ENCODE measurements at places on chromosomes 1 and 21.

- DNase-seq, result no peak
Measured at GRCh38 chr1:7810395-7810794, 26.3 kb downstream of the PER3 start.

GRCh38 chr1:18913065-18913835, 10.9 kb upstream of the ALDH4A1 start:
- DNase-seq, result no peak

GRCh38 chr1:26259578-26259977, 20.3 kb upstream of the SH3BGRL3 start:
- DNase-seq, result no peak

DNA sequence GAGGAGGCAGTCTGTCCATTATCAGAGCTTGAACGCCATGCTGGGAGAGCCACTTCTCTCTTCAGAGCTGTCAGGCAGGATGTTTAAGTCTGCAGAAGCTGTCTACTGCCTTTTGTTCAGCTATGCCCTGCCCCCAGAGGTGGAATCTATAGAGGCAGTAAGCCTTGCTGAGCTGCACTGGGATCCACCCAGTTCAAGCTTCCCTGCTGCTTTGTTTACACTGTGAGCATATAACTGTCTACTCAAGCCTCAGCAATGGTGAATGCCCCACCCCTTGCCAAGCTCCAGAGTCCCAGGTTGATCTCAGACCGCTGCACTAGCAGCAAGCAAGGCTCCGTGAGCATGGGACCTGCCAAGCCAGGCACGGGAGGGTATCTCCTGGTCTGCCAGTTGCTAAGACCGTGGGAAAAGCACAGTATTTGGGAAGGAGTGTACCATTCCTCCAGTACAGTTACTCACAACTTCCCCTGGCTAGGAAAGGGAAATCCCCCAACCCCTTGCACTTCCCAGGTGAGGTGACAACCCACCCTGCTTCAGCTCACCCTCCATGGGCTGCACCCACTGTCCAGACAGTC, 32.5 kb downstream of the RGS13 start:
- DNase-seq, result no peak

DNA sequence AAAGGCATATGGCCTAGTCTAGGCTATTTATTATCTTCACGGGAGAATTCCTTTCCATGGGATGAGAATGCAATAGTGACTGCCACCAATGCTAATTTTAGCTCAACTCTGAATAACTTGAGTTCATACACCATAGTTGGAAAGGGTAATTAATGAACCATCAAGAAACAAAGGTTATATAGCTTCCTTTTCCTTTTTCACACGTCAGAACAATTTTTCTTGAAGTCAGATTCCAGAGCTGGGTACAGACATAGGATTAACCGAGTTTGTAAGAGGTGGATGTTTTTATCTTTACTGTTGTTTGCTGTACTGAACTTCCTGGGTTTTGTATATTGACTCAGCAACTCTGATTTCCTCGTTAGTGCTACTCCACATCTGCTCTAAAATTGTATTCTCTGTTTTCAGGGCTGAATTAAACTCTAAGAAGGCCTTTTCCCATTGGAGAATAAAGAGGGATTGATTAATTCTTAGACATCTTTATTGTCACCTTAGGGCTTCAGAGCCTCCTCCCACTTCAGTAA, 262.0 kb downstream of the NUF2 start:
- no peak for DNase-seq

- DNase-seq, result no peak
Measured at GRCh38 chr1:33957854-33958253, 94.0 kb downstream of the HMGB4 start.

DNA sequence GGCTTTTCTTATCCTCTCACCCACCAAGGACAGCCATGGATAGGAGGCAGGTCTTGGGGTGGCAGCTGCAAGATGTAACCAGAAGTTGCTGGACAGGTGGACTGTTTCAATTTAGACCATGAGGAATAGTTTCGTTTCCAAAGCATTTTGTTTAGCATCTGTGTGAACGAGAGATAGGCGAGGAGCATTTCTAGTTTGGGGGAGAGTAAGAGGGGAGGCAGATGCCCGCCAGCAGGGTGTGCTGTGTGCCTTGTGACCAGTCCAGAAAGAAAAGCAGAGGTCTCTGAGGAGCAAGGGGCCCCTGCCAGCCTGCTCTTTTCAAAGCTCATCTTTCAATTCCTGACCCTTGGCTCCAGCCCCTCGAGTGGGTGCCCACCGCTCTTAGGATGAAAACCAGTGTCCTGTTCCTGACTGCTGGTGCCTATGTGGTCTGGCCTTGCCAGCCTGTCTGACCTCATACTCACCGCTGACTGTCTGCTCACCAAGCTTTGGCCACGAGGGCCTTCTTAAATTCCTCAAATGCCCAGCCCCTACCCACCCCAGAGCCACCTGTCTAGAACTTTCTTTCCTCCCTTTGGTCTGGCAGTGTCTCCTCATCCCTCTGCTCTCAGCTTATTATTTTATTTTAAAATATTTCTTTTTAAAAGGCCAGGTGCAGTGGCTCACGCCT, 8.5 kb downstream of the SERINC2 start:
- DNase-seq, result no peak

GRCh38 chr1:162166917-162167615, 97.6 kb downstream of the NOS1AP start:
- peak; percentile 93 for DNase-seq

DNA sequence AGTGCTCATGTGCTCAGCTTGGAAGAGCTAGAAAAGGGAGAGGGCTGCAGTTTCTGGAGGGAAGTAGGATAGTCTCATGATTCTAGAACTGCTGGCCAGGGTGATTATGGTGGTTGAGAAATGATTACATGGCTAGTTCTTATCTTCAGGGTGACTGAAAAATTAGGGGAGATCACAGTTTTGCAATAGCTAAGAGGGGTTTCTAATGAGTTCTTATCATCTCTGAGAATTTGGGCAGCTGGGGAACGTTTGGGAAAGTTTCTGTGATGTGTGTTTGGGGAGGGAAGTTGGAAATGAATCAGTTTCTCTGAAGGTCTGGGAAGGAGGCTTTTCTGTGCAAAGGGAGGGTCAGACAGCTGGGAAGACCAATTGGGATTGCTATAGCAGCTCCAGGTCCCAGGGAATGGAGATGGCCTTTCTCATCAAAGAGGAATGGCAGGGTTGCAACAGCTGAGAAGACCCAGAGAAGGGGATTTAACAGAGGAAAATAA, 7.6 kb upstream of the RHOU start:
- no peak for DNase-seq

DNA sequence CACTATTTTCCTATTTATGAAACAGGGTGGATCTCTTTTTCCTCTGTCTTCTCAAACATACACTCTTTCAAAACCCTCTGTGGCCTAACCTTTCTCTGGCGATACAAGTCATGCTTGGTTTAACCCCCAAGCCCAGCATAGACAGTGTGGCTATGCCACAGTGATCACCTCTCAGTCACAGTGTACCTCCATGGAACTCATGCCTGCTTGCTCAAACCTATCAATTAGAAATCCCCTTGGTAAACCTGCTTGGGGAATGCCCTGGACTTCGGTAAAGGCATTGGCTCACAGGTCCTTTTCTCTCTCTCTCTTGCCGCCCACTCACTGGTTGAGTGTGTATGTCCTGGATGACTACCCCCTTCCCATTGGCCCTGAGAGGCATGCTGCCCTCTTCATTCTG, 147.5 kb downstream of the CYYR1 start:
- no peak for DNase-seq

DNA sequence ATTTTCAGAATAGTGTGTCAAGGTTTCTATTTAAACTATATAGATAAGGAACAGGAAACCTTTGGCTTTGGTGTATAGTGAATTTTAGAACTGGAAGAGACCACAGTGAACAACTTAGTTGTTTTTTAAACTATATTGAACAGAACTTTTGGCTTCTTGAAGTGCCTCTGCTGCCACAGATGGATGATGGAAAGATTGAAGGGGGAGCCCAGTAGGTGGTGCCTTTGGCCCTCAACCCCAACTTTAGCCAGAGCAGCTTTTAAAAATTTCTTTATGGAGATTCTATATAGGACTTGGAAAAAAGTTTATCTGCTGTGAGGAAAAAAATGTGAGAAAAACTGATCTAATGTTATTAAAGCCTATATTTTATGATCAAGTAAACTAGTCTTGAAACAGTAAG, 50.2 kb downstream of the SWT1 start:
- no peak for DNase-seq

DNA sequence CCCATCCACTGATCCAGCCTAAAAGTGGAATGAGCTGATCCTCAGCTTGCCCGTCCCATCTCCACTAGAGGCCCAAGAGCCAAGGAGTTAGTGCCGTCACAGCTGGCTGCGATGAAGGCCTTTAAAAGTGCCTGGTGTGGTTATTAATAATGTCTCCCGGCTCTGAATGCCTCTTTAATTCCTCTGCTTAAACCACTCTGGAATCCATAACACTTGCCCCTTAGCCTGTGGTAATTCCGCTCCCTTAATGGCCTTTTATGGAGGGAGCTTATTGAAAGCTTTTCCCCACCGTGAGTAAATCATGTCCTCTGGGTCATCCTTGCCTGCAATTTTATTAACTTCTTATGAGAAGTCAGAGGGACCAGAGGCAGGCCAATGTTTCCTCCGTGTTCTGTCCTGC, 55.4 kb downstream of the UBIAD1 start:
- no peak for DNase-seq

- no peak for DNase-seq
Measured at GRCh38 chr1:109819906-109820305, 56.2 kb upstream of the EPS8L3 start.

DNA sequence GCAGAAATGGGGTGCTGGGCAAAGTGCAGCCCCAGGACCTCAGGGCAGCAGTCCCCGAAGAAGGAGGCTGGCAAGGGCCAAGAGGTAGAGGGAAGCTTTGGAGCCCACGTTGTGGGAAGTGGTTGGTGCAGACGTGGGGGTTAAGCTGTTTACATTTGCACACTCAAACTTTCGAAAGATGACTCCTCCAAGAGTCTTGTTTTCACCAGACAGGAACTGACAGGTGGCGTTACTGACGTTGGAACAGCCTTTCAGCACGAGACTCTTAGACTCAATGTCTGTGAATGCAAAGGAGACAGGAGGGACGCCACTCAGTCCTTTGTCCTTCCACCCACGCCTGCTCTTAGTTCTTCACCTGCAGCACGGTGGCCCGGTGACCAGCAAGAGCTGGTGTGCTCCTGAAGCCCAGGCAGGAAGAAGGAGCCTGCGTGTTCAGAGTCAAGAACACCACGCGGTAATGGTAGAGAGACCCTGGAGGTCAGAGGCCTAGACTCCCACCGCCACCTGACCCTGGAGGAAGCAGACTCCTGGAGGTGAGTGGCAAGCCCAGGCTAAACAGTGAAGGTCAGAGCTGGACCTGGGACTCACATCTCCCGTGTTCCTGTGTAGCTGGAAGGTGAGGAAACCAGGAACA, 15.9 kb downstream of the LYPD8 start:
- no peak for DNase-seq

- no peak for DNase-seq
Measured at GRCh38 chr1:69413129-69413528, 154.6 kb upstream of the LRRC7 start.

GRCh38 chr21:28496517-28496916, 496.2 kb downstream of the LTN1 start:
- no peak for DNase-seq

- no peak for DNase-seq
Measured at GRCh38 chr1:100455478-100456072, 82.4 kb upstream of the GPR88 start.

GRCh38 chr1:229671310-229671709, 45.3 kb downstream of the URB2 start:
- DNase-seq, result no peak

DNA sequence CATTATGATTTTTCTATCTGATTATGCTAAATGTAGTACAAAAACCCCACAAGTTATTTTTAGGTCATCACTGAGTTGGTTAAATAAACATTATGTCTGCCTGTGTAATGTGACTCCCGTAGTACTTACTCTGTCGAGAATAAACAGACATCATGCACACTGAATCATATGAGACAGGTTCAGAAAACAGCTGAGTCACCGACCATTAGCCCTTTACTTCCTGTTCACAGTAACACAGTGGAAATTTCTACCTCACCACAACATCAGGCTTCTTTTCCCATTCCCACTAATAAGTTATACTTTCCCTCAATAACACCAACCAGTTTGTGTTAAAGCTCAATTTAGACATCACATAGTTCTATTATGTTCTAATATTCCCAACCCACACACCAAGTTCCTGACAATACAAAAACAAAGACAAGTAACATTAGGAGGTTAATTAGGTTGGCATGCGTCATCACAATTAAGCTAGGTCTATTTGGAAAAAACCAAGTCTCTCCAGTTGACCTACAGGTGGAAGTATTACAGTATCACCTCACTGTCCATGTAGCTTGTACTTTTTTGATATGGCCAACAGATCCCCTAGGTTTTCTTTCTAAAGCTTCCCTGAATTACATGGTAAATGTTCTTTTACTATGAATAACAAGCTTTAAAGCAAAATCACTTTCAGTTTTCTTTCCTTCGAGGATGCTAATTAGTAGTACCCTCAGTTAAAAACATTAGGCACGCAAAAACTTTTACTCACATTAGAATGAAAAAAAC, 154.2 kb downstream of the EIF4G3 start:
- peak; percentile 98 for DNase-seq

DNA sequence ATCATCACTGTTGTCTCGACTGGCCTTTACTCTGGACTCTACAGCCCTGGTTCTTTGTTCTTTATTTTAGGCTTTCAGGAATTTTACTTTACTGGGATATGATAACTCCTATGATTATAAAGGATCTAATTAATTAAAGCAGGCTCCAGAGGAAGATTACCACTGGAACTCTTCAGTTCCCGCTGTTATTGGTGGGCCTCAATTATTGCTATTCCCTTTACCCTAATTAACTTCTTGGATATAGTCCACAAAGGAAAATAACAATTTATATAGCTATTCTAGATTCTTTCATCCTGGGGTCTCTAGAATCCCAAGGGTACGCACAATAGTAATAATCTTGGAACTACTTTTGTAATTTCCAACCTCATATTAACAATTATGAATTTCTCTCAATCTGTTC, 8.5 kb upstream of the OVAAL start:
- no peak for DNase-seq

DNA sequence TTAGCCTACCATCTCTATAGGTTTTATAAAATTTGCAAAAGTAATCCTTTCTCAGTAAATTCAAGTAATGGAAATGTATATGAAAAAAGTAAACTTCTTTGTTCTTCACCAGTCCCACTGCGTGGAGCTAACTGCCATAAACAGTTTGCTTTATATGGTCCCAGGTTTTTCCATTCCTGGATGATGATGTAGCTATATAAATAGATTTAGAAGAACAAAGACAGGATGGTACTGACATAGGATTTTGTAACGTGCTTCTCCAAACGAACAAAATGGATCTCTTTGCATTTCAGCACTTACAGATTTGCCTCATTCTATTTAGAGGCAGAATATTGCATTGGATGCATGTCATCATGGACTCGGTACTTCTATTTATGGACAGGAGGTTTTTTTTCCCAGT, 57.3 kb downstream of the SMYD2 start:
- no peak for DNase-seq

DNA sequence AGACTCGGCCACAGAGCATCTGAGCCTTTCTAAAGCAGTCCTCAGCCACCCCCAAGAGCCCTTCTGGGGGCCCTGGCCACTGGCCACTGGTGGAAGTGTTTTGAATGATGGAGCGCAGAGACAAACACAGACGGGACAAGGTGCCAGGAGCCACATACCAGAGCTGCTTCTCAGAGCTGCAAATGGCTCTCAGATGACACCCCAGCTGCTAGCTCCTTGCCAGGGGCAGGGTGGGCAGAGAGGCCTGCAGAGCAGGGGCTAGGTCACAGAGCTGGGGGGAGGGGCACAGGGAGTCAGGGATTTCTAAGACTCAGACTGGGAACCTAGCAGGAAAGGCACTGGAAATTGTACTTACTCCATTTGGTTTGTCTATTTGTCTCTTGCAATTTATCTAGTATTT, 30.4 kb downstream of the KCNN3 start:
- DNase-seq, result no peak

Data from NCI-H1436 treated with DMSO at 0.1 percent for 48 hours (cell line).